Activated T-cell treated with anti-CD3 and anti-CD28 coated beads, Interleukin-2, amount 50 U/mL, for 72 hours (primary cell): ENCODE measurements at places on chromosomes 5 and 9.

DNA sequence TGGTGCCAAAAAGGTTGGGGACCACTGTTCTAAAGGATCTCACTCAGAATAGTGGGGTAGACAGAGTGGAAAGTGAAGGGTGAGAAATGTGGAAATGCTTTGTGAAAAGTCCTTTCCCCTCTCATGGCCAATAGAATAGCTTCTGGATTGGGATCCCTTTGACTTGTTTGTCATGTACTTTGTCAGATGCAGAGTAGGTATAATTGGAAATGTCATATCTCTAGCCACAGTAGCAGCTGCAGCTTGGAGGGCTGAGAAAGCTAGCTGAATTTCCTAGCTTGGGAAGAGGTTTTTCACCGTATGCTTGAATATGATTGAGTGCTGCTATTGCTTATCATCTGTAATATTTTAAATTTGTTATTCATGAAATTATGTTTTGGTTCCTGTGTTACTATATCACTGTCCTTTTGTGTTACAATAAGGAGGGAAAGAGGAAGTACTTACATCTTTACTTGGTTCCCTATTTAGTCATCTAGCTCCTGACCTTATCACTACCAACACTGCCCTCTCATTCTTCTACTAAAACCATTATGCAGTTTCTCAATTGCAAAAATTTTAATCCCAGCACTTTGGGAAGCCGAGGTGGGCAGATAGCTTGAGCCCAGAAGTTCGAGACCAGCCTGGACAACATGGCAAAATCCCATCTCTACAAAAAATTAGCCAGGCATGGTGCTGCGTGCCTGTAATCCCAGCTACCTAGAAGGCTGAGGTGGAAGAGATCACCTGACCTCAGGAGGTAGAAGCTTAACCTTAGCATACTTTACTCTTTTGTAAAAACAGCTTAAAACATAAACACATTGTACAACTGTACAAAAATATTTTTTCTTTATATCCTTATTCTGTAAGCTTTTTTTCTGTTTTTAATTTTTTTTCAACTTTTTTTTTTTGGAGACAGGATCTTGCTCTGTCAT, 12.4 kb downstream of the SLC30A5 start:
- no peak for DNase-seq

DNA sequence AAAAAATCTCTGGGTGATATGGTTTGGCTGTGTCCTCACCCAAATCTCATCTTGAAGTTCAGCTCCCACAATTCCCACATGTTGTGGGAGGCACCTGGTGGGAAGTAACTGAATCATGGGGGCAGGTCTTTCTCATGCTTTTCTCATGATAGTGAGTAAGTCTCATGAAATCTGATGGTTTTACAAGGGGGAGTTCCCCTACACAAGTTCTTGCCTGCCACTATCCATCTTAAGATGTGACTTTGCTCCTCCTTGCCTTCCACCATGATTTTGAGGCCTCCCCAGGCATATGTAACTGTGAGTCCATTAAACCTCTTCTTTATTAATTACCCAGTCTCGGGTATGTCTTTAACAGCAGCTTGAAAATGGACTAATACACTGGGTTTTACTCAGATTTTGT, 513.9 kb downstream of the TLE4 start:
- no peak for DNase-seq

DNA sequence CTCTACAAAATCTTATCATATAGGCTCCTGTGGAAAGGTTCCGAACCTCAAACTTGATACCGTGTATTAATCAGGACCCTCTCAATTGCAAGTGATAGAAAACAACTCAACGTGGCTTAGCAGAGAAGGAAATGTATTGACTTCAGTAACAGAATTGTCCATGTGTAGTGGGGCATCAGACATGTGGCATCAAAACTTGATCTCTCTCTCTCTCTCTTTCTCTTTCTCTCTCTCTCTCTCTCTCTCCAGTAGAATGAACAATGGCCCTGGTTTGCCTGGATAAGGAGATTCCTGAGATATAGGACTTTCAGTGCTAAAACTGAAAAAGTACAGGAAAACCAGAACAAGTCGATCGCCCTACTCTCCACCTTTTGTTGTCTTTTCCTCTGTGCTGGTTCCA, 168.2 kb downstream of the DRD1 start:
- no peak for DNase-seq

GRCh38 chr9:37639109-37639762, 11.5 kb upstream of the FRMPD1 start:
- DNase-seq = no peak

GRCh38 chr5:176447591-176447977, 601 bp upstream of the FAF2 start:
- no peak for DNase-seq

GRCh38 chr5:142627383-142628217, 58.3 kb downstream of the FGF1 start:
- DNase-seq = no peak

DNA sequence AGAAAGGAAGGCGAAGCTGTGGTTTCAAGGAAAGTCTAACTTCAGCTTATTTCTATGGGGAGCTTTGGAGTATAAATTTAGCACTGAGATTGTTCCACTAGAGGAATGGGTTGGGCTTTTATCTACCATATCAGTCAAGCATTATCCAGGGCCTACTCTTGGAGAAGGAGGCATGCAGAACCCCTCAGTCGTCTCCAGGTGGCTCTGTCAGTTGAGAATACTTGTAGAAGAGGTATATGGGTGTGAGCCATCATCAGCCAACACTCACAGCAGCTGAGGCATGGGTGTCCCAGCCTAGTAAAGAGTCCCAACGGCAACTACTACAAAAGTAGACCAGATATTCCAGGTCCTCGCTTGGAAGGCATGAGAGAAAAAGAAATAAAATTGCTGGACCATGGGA, 548.5 kb upstream of the GRAMD2B start:
- DNase-seq = no peak

DNA sequence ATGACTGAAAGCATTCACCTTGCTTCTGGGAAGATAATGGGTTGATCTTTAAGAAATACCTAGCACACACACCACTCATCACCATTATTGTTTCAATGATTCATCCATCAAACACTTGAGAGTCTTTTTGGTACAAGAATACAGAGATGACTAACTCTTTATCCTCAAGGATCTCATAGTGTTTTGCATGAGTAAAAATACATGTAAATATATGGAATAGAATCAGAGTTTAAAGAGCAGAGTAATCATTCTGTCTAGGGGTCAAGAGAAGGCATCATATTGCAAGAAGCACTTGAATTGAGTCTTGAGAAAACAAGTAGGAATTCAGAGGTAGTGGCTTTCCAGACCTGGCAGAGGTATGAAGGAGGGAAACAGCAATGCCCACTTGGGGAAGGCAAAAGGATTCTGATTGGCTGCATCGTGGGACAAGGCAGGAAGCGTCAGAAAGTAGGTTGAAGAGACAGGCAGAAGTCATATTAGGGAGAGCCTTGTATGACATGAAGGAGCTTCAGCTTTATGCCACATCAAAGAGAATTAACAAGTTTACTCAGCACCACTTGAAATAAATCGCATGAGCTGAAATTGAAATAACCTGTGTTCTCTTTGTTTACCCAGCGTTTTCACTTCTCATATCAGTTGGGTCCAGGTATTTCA, 542.5 kb downstream of the TLE1 start:
- no peak for DNase-seq

- no peak for DNase-seq
These were observed 158.6 kb upstream of the DMRT1 start for GRCh38 chr9:682633-683508.

DNA sequence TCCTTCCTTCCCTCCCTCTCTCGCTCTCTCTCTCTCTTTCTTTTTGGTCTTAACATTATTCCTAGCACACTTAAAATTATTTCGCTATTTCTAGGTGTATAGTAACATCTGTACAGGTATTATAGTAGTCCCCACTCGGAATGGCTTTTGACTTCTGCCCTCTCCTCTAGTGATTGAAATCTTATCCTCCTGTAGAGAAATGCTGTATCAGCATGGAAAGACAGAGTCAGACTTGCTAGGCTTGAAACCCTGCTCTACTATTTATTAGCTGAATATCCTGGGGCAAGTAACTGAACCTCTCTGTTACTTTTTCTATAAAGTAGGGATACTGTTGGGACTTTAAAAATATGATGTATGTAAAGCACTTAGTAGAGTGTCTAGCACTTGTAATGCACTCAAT, 681.9 kb upstream of the C9orf72 start:
- no peak for DNase-seq

GRCh38 chr5:84718377-84718776, 333.7 kb upstream of the EDIL3 start:
- no peak for DNase-seq

- no peak for DNase-seq
These were observed 170.6 kb downstream of the CACNA1B start for GRCh38 chr9:138048184-138048583.

- DNase-seq = no peak
These were observed 1.2 kb downstream of the OTULINL start for GRCh38 chr5:14582797-14583137.

DNA sequence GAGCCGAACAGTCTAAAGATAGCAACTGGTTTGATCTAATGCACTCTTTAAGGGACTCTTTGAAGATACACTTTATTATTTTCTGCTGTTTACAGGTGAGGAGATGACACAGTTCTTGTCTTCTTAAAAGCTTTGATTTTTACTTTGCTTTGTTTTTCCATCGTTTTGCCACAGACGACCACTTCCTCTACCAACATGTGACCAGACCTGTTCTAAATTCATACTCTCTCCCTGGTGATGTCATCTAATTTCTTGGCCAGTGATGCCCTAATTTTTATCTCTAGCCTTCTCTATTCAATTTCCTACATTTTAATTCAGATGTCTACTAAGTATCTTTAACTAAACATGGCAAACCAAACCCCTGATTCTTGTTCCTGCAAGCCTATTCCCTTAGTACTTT, 583.4 kb upstream of the ITGA1 start:
- DNase-seq = no peak

- DNase-seq = no peak
These were observed 35.5 kb downstream of the OLFML2A start for GRCh38 chr9:124812441-124812876.

DNA sequence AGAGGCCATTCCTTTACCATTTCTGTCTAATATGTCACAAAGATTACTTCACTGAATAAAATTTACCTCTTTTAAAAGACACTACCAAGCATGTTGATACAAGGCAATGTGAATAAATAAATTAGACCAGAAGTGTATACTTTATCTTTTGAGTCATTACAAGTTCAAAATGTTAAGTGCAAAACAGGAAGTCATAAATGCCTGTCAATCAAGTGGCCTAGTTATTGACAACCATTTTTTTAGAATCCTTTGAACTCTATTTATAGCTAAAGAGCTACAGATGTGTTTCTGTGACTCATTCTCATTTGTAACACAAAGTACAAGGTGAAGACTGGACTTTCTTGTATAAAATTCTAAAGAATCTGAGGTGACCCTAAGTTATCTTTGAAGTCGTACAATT, 602.7 kb upstream of the SEMA6A start:
- DNase-seq = no peak

- DNase-seq = no peak
These were observed 595.9 kb downstream of the DNAH5 start for GRCh38 chr5:13348568-13348967.

- no peak for DNase-seq
These were observed 1071.9 kb upstream of the ARRDC3 start for GRCh38 chr5:92455011-92455410.

- no peak for DNase-seq
These were observed 94.8 kb downstream of the RCL1 start for GRCh38 chr9:4887556-4887955.

DNA sequence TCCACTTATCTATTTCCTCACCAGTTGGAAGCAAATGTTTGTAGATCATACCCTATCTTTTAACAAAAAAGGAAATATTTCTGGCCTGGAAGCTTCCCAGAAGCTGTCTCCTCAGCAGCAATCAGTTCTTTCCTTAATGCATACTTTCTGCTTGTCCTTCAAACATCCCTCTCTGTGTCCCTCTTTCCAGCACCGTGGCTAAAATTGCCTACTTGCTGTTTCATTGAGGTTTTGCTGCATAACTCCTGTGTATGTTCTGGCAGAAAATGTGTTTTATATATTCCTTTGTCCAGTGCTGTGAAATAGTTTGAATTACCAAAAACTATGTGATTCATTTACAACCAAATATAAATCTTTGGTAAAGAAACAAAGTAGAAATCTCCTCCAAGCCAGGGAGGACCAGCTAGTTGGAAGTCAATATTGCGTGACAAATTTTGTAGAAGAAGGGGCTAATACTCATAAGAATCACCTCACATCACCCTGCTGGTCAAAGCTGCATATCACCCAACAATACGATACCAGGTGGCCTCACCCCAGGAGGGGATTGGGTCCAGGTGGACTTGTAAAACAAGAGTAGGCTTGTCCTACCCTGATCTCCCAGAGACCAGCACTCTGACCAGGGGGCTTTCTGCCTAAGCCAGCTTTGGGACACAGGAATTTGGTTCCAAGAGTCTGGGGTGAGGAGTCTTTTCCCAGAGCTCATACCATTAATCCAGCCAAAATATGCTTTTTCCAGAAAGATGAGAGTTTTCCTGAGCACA, 198.4 kb upstream of the SNX2 start:
- no peak for DNase-seq

DNA sequence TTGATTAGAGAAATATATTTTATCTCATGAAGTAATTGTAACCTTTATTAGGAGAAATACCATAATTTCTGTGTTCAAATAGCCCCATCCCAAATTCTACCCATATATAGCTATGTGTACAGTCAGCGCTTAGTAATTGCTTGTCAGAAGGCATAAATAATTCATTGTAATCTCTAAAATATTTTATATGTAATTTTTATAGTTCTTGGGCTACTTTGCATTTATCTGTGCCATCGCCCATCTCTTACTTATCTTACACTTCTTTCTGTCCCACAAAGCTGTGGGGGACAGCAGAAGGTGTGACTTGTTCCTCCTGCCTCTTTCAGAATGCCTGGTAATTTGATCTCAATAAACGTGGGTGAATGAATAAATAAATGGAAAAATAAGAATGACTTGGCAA, 5.5 kb downstream of the ADAMTSL1 start:
- no peak for DNase-seq

- DNase-seq = no peak
These were observed 166.5 kb upstream of the RORB start for GRCh38 chr9:74330487-74331214.

GRCh38 chr9:134935056-134935640, 17.4 kb upstream of the FCN1 start:
- DNase-seq = no peak

GRCh38 chr5:179227229-179227579, 118.1 kb downstream of the ADAMTS2 start:
- no peak for DNase-seq

DNA sequence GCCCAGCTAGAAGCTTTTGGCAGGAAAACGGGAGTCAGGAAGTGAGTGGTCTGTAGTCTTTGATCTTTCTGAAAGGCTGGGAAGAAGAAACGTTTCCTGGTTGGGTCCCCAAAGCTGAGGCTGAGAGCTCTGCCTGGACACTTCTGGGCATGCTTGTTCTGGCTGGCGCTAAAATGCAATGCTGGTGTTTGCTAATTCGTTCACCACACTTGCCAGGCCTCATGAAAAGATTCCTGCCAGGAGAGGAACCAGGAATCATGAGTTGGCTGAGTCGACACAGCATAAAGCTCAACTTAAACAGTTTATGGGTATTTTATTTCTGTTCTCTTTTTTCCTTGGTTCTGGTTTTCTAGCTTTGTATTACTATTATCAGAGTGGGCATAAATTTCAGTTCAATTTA, 10.7 kb upstream of the PTGR1 start:
- no peak for DNase-seq
